ENCODE measurements at places on chromosomes 5 and 9.

- peak; percentile 21 for DNase-seq
These were observed 112.7 kb downstream of the OSTF1 start for GRCh38 chr9:75200892-75201470.

GRCh38 chr5:43646992-43647391 is 44.0 kb downstream of the NNT start:
- DNase-seq, result no peak

- DNase-seq, result no peak
These were observed 24.7 kb upstream of the TNC start for GRCh38 chr9:115142517-115143270.

DNA sequence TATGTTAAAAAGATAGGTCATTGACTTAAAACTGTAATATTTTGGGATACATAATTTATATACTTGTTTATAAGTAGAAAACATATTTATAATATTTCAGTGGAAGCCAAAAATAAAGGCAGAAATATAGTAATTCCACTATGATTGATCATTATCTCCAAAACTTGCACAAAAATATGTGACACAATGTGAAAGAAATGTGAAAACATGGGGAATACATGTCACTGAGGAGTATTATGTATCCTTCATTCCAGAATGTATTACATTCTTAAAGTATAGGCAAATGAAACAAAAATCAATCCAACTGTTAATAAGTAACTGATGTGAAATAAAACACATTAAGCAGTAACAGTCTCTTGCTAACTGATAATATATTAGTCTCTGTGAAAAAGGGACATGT is 236.7 kb downstream of the CDH18 start:
- DNase-seq, result no peak

GRCh38 chr5:74370168-74370567 is 270.4 kb downstream of the ENC1 start:
- DNase-seq, result no peak

DNA sequence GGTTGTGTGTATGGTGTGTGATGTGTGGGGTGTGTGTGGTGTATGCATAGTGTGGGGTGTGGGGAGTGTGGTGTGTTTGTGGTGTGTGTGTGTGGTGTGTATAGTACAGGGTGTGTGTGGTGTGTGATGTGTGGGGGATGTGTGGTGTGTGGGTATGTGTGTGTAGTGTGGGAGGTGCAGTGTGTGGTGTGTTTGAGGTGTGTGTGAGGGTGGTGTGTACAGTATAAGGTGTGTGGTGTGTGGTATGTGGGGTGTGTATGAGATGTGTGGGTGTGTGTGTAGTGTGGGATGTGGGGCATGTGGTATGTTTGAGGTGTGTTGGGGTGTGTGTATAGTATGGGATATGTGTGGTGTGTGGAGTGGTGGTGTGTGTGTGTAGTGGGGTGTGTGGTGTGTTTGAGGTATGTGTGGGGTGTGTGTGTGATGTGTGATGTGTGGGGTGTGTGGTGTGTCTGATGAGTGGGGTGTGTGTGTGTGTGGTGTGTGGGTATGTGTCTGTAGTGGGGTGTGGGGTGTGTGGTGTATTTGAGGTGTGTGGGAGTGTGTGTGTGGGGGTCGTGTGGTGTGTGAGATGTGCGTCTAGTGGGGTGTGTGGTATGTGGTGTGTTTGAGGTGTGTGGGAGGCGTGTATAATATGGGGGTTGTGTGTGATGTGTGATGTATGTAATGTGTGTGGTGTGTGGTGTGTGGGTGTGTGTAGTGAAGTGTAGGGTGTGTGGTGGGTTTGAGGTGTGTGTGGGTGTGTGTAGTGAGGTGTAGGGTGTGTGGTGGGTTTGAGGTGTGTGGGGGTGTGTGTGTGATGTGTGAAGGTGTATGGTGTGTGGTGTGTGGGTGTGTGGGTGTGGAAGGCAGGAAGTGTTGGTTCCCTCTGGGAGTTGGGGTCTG is 8.6 kb downstream of the ECSCR start:
- no peak for DNase-seq

GRCh38 chr9:130107955-130108354 is 54.2 kb downstream of the GPR107 start:
- DNase-seq, result no peak

DNA sequence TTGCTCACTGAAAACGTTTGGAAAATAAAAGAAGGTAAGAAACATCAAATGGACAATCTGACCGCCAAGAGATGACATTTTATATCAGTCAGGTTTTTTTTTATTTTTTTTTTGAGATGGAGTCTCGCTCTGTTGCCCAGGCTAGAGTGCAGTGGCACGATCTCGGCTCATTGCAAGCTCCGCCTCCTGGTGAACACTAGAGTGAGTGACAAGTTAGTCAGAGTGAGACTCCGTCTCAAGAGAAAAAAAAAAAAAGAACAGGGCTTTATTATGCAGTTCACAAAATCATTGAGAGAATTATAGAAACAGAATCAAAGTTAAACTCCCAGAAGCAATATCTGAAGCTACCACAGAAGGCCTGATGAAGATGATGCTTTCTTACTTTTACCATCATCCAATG is 70.1 kb downstream of the DTWD2 start:
- no peak for DNase-seq

GRCh38 chr5:159581502-159582249 is 251.4 kb upstream of the IL12B start:
- peak; percentile 52 for DNase-seq
